ENCODE measurements at places on chromosomes 2 and 18. TPM values are rescaled to one million over a fixed set of nuclear protein-coding genes. Genes with fewer than 3 reads are reported as not detected.

DNA sequence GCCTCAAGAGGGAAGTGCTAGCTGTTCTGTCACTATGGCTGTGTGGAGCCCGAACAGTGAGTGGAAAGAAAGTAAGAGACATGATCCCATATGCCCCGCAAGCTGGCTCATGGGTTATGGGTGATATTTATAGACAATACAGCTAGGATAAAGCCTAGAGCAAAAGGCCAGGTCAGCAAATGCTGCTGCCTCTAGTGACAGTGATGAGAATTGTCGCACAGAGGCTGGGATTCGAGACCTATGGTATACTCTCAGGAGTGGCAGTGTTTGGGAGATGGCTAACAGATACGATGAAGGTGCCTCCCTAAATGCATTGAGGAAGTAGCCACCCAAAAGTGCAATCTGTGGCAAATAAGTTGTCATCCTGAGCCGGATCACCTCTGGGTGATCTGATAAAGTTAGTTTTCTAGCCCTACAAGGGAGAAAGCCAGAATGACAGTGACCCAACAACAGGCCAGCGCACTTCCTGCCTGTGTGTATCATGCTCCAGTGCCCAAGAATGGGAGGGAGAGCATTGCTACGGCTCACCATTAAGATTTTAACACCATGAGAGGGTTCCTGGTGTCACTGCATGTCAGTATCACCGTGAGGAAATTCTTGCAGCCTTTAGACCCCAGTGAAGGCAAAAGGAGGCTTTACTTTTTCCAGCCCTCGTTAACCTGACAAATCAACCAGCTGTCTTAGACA lies 92.2 kb upstream of the TGFA start:
- H3K27ac ChIP-seq = no peak overlapping the region
- H3K4me3 ChIP-seq = no peak overlapping the region
- DNase-seq = no peak
- no peaks in the 10 kb centered on the region for H3K4me1 ChIP-seq
- H3K27me3 ChIP-seq = peaks cover 3% of the 10 kb centered on the region

DNA sequence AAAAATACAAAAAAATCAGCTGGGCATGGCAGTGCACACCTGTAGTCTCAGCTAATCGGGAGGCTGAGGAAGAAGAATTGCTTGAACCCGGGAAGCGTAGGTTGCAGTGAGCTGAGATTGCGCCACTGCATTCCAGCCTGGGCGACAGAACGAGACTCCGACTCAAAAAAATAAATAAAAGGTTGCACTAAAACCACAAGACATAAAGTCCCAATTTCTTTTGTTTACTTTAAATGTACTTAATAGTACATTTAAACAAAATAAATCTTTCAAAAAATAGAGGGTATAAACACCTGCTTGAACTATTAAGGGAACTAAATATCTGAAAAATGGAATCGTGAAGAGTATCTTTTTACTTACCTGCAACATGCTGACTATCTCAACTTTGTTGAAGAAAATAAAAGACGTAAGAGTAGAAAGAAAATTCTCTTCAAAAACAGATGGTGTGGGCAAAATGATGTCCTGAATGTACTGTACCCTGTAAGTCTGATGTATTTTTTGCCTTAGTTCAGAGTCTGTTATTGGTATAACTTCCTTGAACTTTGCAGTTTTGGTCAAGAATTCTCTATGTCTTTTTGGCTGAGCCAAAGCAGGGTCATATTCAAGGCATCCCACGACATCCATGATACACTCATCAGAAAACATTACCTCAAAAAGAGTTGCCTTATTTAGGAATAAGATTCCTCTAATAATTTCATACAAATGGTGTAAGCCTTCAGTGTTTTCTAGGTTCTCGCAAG lies 19.2 kb downstream of the PPP4R3B start:
- no peaks in the 10 kb centered on the region for H3K4me1 ChIP-seq
- H3K27ac ChIP-seq = no peak overlapping the region
- H3K36me3 ChIP-seq = no peaks in the 10 kb centered on the region

IL18R1 gene
- total RNA-seq = 3.8 TPM

GRCh38 chr2:65407240-65407639 lies 25.2 kb downstream of the SPRED2 start:
- H3K4me1 ChIP-seq = no peaks in the 10 kb centered on the region
- H3K27me3 ChIP-seq = no peaks in the 10 kb centered on the region
- H3K36me3 ChIP-seq = no peaks in the 10 kb centered on the region
- no peak overlapping the region for H3K4me3 ChIP-seq
- DNase-seq = no peak

ROCK1 gene
- 23.9 TPM for total RNA-seq

GRCh38 chr2:71689393-71689792 lies 236.0 kb downstream of the DYSF start:
- no peaks in the 10 kb centered on the region for H3K36me3 ChIP-seq
- no peak for DNase-seq
- no peak overlapping the region for H3K4me3 ChIP-seq
- no peaks in the 10 kb centered on the region for H3K4me1 ChIP-seq
- H3K27ac ChIP-seq = no peak overlapping the region

HOXD4 gene
- total RNA-seq = 20.5 TPM

DNA sequence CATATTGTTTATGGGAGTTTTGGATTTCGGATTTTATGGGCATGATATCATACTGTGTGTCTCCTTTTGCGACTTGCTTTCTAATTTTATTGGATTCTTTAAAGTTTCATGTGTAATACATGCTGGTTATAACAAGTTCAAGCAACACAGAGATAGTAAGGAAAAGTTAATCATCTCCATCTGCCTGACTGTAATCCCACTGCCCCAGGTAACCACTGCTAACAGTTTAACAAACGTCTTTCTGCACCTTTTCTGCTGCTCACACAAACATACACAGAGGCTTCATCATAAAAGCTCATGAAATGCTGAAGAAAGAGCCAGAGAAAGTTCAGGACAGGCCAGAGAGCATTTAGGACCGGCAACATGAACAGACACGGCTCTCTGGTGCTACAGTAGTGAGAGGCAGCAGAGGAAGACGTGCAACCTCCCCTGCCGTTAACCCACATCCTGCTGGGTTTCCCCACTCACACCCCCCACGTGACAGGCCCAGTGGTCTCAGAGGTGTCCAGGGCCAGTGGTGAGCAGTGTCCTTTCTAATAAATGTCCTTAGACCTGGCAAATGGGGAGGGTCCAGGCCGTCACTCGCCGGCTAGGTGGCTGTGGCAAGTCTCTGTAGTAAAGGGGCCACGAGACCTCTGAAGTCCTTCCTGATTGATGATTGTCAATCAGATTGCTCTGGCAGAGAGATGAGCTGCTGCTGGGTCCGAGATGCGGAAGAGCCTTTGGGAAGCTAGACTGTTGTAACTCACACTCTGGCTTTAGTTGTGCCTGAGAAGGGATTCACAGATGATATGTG lies 43.0 kb upstream of the SLC1A4 start:
- peak overlapping the region; percentile 14 for H3K27ac ChIP-seq
- H3K36me3 ChIP-seq = no peaks in the 10 kb centered on the region
- H3K4me1 ChIP-seq = peaks cover 19% of the 10 kb centered on the region
- no peaks in the 10 kb centered on the region for H3K27me3 ChIP-seq

GRCh38 chr18:55779691-55780585 lies 191.9 kb upstream of the TCF4 start:
- no peaks in the 10 kb centered on the region for H3K36me3 ChIP-seq
- DNase-seq = peak; percentile 7
- H3K4me3 ChIP-seq = peak overlapping the region; percentile 38
- peaks cover 7% of the 10 kb centered on the region for H3K4me1 ChIP-seq

- H3K36me3 ChIP-seq = no peaks in the 10 kb centered on the region
- H3K27ac ChIP-seq = no peak overlapping the region
- peaks cover 11% of the 10 kb centered on the region for H3K4me1 ChIP-seq
- no peak overlapping the region for H3K4me3 ChIP-seq
- no peak for DNase-seq
These were observed 475.8 kb downstream of the TXNL1 start for GRCh38 chr18:56162311-56163265.

DNA sequence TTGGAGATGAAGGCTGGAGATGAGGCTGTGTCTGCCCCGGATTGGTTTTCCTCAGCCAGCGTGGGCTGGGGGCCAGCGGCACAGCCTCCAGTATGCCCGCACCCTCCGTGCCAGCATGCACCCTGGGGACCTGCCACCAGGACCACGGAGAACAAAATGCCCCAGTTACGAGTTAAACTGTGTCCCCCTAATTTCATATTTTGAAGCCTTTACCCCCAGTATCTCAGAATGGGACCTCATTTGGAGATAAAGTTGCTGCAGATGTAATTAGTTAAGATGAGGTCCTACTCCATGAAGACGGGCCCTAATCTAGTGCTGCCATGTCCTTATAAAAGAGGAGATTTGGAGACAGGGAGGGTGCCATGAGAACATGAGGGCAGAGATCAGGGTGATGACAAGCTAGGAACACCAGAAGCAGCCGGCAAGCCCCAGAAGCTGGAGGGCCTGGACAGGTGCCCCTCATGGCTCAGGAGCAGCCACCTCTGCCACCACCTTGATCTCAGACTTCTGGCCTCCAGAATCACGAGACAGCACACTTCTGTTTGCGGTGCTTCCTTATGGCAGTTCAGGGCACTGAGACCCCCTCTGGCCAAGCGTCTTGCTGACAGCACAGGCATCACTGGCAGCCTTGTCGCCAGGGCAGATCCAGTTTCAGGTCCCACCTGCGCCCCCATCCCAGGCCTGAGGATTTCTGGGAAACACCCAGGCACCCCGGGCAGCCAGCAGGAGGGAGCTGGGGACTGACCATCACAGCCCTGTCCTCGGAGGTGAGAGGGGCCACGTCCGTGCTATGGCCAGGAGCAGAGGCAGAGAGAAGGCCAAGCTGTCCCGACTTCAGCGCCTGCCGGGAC lies 29.4 kb downstream of the KIF1A start:
- no peak overlapping the region for H3K4me3 ChIP-seq
- H3K4me1 ChIP-seq = no peaks in the 10 kb centered on the region
- H3K36me3 ChIP-seq = no peaks in the 10 kb centered on the region
- DNase-seq = no peak
- no peak overlapping the region for H3K27ac ChIP-seq

DNA sequence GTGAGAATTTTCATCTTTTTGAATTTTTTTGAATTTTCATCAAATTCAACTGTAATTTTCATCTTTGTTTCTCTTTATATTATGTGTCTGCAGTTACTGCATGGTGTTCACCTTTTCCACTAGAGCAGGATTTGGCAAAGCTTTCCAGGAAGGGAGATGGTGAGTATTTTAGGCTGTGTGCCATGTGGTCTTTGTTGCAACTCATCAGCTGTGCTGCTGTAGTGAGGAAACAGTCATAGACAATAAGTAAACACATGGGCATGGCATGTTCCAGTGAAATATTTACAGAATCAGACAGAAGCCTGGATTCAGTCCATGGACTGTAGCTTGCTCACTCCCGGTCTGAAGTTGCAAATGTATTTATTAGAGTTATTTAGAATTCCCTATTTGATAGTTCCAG lies 120.4 kb downstream of the DCDC2C start:
- no peaks in the 10 kb centered on the region for H3K4me1 ChIP-seq
- no peaks in the 10 kb centered on the region for H3K36me3 ChIP-seq
- H3K4me3 ChIP-seq = no peak overlapping the region

All from transverse colon (tissue), 4 donors.